ENCODE measurements at places on chromosomes 6 and 20.

DNA sequence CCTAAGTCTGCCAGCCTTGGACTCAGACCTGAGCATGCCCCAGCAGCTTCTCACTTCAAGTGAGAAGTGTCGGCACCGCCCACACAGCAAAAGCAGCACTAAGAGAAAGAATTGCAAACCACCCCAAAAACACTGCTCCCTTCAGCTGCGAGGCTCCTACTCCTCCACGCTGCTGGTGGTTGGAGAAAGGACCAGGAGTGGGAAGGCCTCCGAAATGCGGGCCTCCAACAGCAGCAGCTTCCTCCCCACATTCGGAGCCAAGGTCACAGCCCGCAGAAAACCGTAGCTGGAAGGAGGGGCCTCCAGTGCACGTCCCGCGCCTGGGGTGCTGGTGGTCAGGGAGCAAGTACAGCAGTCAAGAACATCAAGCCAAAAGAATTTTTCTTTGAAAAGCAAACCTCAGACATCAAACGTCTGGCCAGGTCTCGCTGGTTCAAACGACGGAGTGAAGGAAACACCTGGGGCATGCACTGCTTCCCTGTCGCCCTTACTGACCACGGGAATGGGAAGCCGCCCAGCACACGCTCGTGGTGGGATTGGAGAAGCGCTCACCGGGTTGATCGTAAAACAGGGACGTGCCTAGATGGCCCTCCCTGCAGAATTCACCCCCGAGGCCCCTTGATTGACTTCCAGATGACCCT lies 185.6 kb upstream of the CST7 start:
- peak; percentile 5 for DNase-seq
- no peaks in the 10 kb centered on the region for H3K36me3 ChIP-seq
- no peaks in the 10 kb centered on the region for H3K4me1 ChIP-seq

- H3K4me3 ChIP-seq, result no peak overlapping the region
- no peak for DNase-seq
- peaks cover 29% of the 10 kb centered on the region for H3K4me1 ChIP-seq
- no peaks in the 10 kb centered on the region for H3K36me3 ChIP-seq
- peaks cover 27% of the 10 kb centered on the region for H3K27me3 ChIP-seq
Measured at GRCh38 chr6:35602133-35602946, 86.4 kb downstream of the FKBP5 start.

GRCh38 chr6:136757150-136757549 lies 35.1 kb downstream of the MAP3K5 start:
- DNase-seq, result no peak
- peaks cover 6% of the 10 kb centered on the region for H3K27me3 ChIP-seq
- no peak overlapping the region for H3K27ac ChIP-seq
- no peak overlapping the region for H3K4me3 ChIP-seq

DNA sequence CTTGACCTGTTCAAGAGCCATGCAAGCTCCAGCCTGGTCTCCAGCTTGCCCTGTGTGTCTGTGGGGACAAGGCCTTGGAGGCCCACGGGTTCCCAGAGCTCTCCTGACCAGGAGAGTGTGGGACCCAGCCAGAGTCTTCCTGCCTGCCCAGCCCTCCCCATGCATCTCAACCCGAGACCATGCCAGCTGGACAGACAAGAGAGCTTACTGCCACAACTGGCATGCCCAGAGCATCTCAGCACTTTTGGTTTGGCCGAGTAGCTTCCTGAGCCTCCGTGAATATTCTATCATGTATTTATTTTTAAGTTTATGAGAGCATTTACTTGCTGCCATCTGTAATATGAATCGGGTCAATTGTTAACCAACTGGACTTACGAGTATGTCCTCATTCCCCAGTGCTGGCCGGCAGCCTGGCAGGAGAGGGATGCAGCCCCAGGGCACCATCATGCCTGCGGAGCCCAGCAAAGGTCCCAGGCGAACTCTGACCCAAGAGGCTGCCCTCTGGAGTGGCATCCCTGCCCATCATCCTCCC lies 14.9 kb downstream of the IP6K3 start:
- no peak overlapping the region for H3K4me3 ChIP-seq
- no peak for DNase-seq
- peaks cover 11% of the 10 kb centered on the region for H3K27me3 ChIP-seq
- H3K27ac ChIP-seq, result no peak overlapping the region
- H3K36me3 ChIP-seq, result no peaks in the 10 kb centered on the region
- H3K4me1 ChIP-seq, result no peaks in the 10 kb centered on the region

DNA sequence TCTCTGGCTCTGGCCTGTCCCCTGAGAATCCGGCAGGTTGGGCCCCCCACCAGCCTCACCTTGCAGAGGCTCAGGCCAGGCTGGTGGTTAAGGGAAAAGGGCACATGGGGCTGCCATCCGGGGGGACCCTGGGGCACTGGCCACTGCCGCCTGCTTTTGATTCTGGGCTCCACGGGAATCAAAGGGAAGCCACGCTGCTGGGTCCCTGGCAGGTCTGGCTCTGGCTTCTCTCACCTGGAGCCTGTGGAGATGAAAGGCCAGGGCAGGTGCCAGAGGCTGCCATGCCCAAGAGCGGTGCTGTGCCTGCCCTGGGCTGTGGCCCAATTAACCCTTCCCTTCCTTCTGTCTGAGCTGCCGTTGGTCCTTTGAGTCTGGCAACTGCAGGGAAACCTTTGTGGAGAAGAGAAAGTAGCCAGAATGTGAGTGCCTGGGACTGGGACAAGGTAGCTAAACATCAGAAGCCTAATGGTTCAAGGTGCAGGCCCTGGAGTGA lies 9.4 kb upstream of the CDH22 start:
- H3K27me3 ChIP-seq, result peaks cover 8% of the 10 kb centered on the region
- no peak for DNase-seq
- H3K4me1 ChIP-seq, result no peaks in the 10 kb centered on the region
- H3K4me3 ChIP-seq, result no peak overlapping the region

DNA sequence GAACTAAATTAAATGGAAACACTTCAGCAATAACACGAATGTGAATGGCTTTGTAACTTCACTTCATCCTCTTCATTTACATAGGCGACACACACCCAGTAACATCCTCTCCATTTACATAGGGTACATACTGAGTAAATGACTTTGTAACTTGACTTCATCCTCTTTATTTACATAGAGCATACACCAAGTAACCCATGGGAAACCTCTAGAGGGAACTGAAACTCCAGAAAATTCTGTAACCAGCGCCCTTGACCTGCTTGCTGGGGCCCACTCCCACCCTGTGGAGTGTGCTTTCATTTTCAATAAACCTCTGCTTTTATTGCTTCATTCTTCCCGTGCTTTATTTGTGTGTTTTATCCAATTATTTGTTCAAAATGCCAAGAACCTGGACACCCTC lies 81.6 kb upstream of the OPRM1 start:
- H3K4me1 ChIP-seq, result no peaks in the 10 kb centered on the region
- peaks cover 9% of the 10 kb centered on the region for H3K27me3 ChIP-seq
- no peaks in the 10 kb centered on the region for H3K36me3 ChIP-seq
- DNase-seq, result no peak
- H3K27ac ChIP-seq, result no peak overlapping the region
- no peak overlapping the region for H3K4me3 ChIP-seq

DNA sequence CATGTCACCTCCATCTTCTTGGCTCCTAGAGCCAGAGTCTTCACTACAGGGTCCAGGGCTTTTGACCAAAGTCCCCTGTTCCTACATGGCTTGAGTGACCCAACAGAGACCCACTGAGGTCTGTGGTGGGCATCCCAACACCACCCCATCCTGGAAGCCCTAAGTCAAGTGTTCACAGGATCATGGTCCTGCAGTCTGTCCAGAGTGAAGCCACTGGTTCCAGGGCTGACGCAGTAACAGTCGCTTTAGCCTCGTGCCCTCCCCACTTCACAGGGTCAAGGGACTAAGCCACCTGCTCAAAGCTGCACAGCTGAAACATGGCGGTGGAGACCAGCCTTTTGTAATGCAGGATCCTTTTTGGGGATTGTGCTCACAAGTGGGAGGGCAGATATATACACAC lies 133.9 kb downstream of the JPH2 start:
- H3K4me3 ChIP-seq, result no peak overlapping the region
- no peak for DNase-seq
- H3K27me3 ChIP-seq, result peaks cover 3% of the 10 kb centered on the region
- H3K27ac ChIP-seq, result no peak overlapping the region

DNA sequence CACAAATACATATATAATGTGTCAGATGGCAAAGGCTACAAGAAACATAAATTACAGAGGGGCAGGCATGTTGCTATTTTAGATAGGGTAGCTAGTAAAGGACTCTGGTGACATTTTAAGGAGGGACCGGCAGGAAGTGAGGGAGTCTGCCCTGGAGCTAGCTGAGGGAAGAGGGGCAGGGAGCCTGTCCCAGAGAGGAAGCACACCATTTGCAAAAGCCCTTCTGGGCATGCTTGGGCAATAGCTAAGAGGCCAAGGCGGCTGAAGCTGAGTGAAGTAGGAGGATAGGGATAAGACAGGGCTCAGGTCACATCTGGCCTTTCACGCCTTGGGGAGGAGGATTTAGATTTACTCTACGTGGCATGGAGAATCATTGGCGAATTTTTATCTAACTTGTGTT lies 96.2 kb downstream of the RTN4IP1 start:
- no peak overlapping the region for H3K4me3 ChIP-seq
- H3K27me3 ChIP-seq, result no peaks in the 10 kb centered on the region
- no peaks in the 10 kb centered on the region for H3K4me1 ChIP-seq
- H3K27ac ChIP-seq, result no peak overlapping the region
- DNase-seq, result no peak
- peaks cover 57% of the 10 kb centered on the region for H3K36me3 ChIP-seq

DNA sequence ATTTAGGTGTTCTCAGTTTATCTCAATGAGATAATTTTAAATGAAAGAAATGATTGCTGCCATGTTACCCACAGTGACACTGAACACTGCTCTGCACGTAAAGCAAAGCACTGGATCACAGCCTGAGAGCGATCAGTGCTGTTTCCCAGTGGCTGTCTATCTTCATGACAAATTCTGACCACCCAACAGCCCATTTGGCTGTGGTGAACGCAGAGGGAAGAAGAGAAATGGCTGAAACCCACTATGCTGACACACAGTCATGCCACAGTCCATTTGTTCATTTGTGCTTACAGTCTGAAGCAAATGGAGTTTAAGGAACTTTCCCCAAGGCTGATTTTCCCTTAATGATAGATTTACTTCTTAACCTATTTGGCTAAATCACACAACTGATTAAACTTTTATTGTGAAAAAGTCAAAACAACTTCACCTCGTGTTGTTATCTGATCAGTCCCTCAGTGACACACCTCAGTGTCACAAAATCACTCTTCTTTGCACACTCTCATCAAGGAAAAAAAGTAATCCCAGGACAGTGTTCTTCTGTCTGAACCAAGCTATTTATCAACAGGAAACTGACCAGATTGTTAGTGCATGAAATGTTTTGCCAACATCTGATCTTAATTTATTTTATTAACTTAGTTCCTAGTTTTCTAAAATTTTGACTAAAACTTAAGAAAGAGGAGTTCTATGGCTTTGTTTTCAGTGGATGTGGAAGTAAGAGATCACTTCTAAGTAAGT lies 225.1 kb downstream of the TBX18 start:
- no peak for DNase-seq
- H3K4me1 ChIP-seq, result no peaks in the 10 kb centered on the region
- H3K4me3 ChIP-seq, result no peak overlapping the region
- no peaks in the 10 kb centered on the region for H3K36me3 ChIP-seq

- H3K4me1 ChIP-seq, result peaks cover 10% of the 10 kb centered on the region
- no peak overlapping the region for H3K4me3 ChIP-seq
- H3K36me3 ChIP-seq, result no peaks in the 10 kb centered on the region
- H3K27ac ChIP-seq, result no peak overlapping the region
Measured at GRCh38 chr20:24647713-24648112, 178.3 kb downstream of the SYNDIG1 start.

DNA sequence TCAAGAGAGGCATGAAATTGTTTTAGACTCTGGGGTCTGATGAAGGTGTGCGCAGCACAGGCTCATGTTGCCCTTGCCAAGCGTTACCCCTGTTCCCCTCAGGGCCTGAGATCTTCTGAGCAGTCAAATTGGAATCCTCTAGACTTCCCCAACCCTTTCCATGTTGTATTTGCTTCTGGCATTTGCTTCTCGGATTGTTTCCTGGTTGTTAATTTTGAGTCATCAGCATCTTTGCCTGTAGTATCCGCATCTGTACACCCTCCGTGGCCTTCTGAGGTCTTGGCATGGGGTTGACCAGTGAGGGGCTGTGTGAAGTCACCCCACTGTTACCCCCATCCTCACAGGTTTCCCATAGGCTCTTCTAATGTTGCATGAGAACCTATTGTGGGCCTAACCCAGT lies 40.9 kb downstream of the SLC24A3 start:
- H3K36me3 ChIP-seq, result no peaks in the 10 kb centered on the region
- no peaks in the 10 kb centered on the region for H3K4me1 ChIP-seq
- no peak overlapping the region for H3K27ac ChIP-seq
- no peaks in the 10 kb centered on the region for H3K27me3 ChIP-seq
- DNase-seq, result no peak

- H3K27ac ChIP-seq, result no peak overlapping the region
- H3K27me3 ChIP-seq, result no peaks in the 10 kb centered on the region
- no peak for DNase-seq
- H3K36me3 ChIP-seq, result no peaks in the 10 kb centered on the region
Measured at GRCh38 chr6:141321493-141322347, 811.0 kb upstream of the GJE1 start.

- no peak overlapping the region for H3K4me3 ChIP-seq
- H3K36me3 ChIP-seq, result no peaks in the 10 kb centered on the region
- DNase-seq, result no peak
- no peaks in the 10 kb centered on the region for H3K4me1 ChIP-seq
Measured at GRCh38 chr6:56856036-56856580, 98.8 kb upstream of the BEND6 start.

DNA sequence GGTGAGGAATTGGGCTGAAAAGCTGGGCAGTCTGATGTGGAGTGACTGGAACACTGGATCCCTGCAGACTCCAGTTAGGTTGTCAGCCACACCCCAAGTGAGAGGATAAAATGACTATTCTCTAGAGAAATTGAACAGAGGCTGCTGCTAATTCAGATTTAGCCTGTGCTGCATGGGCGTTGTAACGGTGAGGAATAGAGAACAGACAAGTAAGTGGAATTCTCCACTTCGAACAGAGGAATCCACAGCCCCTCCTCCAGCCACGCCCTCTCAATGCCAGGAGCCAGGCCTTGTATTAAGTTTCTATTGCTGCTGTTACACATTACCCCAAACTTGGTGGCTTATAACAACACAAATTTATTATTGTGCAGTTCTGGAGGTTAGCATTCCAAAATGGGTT lies 109.3 kb downstream of the CFAP61 start:
- no peak for DNase-seq
- H3K4me3 ChIP-seq, result no peak overlapping the region

Measured in DND-41 (cell line).